ENCODE measurements at places on chromosomes 6 and 20. TPM values are rescaled to one million over a fixed set of nuclear protein-coding genes. Genes with fewer than 3 reads are reported as not detected.

DSP gene
- 366 TPM for total RNA-seq

BTN1A1 gene
- 1.6 TPM for total RNA-seq

DNA sequence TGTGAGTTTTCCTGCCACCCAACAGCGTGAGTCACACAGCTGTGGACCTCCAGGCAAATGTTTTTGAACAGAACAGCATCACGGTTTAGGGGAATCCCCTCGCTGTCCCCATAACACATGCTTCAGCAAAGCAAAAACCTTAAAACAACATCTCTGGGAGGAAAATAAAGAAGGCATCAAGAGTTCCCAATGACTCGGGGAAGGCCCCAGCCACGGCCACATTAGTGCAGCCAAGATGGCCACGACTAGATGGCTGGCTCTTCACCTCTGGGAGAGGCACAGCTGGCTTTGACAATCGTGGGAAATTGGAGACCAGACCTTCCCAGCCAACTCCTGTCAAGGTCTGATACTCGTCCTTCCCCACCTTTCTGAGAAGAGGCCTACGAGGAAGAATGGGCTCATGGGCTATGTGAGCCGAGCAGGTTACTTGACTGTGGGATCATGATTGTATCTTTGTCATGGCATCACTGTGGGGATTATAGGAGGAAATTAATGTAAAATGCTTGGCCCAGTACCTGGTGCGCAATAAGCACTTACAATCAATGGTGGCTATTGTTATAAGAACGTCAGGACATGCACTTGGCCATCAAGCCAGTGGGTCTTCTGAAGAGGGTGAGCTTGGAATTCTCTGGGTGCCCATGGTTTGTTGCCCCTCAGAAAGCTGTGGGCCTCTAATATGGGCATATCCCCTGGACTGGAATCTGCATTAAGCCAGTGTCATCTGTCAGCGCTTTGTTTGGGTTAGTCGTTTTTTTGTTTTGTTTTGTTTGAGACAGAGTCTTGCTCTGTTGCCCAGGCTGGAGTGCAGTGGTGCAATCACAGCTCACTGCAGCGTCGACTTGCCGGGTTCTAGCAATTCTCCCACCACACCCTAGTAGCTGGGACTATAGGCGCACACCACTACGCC lies 43.6 kb downstream of the FGD2 start:
- no peak overlapping the region for H3K4me3 ChIP-seq
- H3K27ac ChIP-seq, result no peak overlapping the region
- no peak for DNase-seq
- H3K4me1 ChIP-seq, result no peaks in the 10 kb centered on the region
- no peaks in the 10 kb centered on the region for H3K36me3 ChIP-seq

- H3K4me3 ChIP-seq, result peak overlapping the region; percentile 29
- peak overlapping the region; percentile 27 for H3K27ac ChIP-seq
- peaks cover 99% of the 10 kb centered on the region for H3K27me3 ChIP-seq
- no peak for DNase-seq
Observed at GRCh38 chr6:50848989-50849795, 30.5 kb downstream of the TFAP2B start.

GRCh38 chr6:130190701-130191690 lies 31.8 kb downstream of the SAMD3 start:
- peaks cover 10% of the 10 kb centered on the region for H3K4me1 ChIP-seq
- H3K36me3 ChIP-seq, result peaks cover 4% of the 10 kb centered on the region
- peak overlapping the region; percentile 42 for H3K27ac ChIP-seq

DNA sequence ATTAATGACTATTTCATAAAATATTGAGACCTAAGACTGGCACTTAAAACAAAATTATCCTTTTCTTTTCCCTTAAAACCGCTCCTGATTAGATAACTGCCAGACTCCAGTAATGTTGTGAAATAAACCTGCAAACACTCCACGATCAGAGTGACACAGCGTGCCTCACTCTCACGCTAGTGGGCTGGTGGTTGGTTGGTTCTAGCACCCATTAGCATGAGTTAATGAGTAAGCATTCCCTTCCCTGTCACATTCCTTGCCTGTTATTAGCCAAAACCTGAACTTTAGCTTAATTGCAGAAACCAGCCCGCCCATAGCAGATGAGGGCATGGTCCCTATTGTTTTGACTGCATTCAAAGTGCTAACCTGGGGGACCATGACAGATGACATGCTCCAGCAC lies 193.4 kb downstream of the CD83 start:
- no peak overlapping the region for H3K4me3 ChIP-seq
- H3K4me1 ChIP-seq, result peaks cover 75% of the 10 kb centered on the region
- H3K36me3 ChIP-seq, result no peaks in the 10 kb centered on the region
- no peaks in the 10 kb centered on the region for H3K27me3 ChIP-seq
- no peak for DNase-seq

ANKRD66 gene
- not detected for total RNA-seq

DNA sequence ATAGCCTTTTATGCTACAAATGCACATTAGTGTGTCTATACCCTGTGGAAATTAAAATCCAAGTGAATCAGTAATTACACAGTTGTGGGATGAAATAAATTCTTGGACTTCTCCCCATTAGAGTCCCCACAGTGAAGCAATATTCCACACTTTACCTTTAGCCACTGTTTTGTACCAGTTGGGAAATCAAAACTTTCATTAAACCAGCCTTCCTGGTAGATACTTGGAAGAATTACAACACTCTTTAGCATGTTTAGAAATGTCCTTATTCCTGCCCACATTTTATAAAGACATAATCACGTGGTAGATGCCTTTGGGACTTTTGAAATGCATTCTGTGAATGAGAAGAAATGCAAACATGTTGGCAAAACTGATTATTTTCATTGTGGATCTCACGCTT lies 49.0 kb upstream of the ANKEF1 start:
- no peak overlapping the region for H3K27ac ChIP-seq
- H3K4me3 ChIP-seq, result no peak overlapping the region
- H3K27me3 ChIP-seq, result no peaks in the 10 kb centered on the region
- no peaks in the 10 kb centered on the region for H3K36me3 ChIP-seq
- no peak for DNase-seq

DNA sequence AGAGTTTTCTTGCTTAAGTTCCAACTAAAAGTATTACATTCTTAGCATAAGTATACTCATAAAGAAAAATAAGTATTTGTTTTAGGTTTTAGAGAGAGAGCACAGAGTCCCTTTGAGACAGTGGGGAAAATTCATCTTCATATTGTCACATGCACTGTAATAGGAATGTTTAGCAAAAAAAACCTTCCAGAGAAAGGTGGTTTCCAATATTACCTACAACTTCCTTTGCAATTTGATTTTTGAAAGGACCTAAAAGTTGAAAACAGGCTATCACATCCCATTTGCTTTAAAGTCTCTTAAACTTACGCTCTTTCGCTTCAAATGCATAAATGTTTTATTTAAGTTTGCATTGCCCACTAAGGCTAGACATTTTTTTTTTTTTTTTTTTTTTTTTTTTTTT lies 86.4 kb downstream of the OPRM1 start:
- no peaks in the 10 kb centered on the region for H3K27me3 ChIP-seq
- DNase-seq, result no peak
- no peaks in the 10 kb centered on the region for H3K36me3 ChIP-seq

GRCh38 chr6:411402-412145 lies 20.0 kb downstream of the IRF4 start:
- H3K27ac ChIP-seq, result no peak overlapping the region
- peaks cover 37% of the 10 kb centered on the region for H3K27me3 ChIP-seq
- no peaks in the 10 kb centered on the region for H3K36me3 ChIP-seq
- peaks cover 4% of the 10 kb centered on the region for H3K4me1 ChIP-seq
- no peak overlapping the region for H3K4me3 ChIP-seq

DNA sequence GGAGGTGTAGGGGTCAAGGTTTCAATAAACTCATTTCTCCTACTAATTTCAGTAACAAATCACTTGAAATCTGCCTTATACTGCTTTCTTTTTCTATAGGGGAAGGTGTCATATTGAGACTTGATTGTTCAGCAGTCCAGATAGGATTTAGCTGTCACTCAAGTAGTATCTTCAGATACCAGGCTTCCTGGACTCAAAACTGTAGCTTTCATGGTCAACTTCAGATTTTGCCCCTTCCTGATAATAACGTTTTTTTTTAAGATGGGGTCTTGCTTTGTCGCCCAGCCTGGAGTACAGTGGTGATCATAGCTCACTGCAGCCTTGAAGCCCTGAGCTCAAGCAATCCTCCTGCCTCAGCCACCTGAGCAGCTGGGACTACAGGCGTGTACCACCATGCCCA lies 77.8 kb downstream of the JAG1 start:
- H3K27me3 ChIP-seq, result no peaks in the 10 kb centered on the region
- DNase-seq, result no peak
- H3K4me3 ChIP-seq, result no peak overlapping the region
- H3K4me1 ChIP-seq, result peaks cover 6% of the 10 kb centered on the region
- H3K36me3 ChIP-seq, result peaks cover 2% of the 10 kb centered on the region
- no peak overlapping the region for H3K27ac ChIP-seq

GRCh38 chr6:37160922-37161778 lies 8.8 kb upstream of the PIM1 start:
- H3K4me1 ChIP-seq, result peaks cover 3% of the 10 kb centered on the region
- H3K36me3 ChIP-seq, result no peaks in the 10 kb centered on the region
- H3K27ac ChIP-seq, result no peak overlapping the region
- no peak for DNase-seq
- H3K27me3 ChIP-seq, result peaks cover 2% of the 10 kb centered on the region

DNA sequence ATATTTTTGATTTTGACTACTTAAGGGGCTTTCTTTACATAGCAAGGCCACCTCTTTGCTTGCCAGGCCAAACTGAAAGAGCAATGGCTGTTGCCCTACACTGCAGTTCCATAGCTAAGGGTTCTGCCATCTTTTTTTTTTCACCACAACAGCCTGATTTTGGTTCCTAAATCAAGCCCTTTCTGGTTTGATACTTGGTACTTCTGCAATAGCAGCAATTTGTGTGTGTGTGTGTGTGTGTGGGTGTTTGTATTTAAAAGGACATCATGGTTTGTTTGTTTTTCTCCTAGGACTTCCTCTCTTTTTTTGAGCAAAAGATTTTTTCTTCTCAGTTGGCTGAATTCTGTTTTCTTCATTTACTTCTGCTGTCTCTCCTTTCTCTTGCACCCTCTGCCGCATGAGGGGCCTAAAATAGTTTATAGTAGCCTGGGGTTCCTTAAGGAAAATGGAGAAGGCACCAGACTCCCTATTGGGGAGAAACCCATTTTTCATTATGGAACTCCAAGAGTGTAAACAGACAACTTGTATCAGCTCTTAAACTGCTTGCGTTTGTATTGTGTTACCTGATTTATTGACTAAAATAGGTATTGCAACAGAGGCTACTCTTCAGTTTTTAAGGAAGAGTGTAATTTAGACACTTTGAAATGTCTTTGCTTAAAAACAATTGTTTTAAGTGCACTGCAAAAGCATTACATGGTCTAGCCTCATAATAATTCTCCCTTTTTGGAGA lies 12.2 kb upstream of the GCLC start:
- DNase-seq, result no peak
- no peak overlapping the region for H3K4me3 ChIP-seq
- no peaks in the 10 kb centered on the region for H3K4me1 ChIP-seq
- no peak overlapping the region for H3K27ac ChIP-seq

Measured in progenitor cell of endocrine pancreas (in vitro differentiated cells).